ENCODE measurements at places on chromosomes 7 and 10.
A peak's percentile ranks its signal among the peaks of the same experiment; 100 is the strongest.

- peak; percentile 46 for DNase-seq
Measured at GRCh38 chr10:128859738-128860386, 607.2 kb upstream of the MGMT start.

- DNase-seq: no peak
Measured at GRCh38 chr10:127291329-127291728, 94.9 kb upstream of the INSYN2A start.

DNA sequence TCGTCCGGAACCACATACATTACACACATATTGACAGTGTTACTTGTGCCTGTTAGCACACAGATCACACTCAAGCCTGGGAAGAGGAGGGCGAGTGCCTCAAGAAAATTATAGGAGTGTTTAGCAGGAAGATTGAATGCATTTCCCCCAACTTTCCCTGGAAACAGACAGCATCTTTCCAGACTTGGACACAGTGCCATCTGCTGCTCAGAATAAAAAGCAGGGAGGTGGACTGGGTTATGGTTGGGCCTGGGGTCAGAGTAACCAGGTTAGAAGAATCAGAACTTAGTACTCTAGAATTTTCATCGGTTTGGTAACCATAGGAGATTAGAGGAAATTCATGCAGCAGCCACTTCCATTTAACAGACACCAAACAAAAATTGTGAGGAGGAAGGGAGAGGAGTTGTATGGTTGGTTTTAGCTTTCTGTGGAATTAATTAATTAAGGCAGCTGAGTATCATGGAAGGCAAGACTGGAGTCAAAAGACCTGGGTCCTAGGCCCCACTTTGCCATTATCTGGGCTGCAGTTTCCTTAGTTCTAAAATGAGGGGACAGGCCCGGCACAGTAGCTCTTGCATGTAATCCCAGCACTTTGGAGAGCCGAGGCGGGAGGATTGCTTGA, 43.4 kb upstream of the OPTN start:
- DNase-seq: peak; percentile 23

DNA sequence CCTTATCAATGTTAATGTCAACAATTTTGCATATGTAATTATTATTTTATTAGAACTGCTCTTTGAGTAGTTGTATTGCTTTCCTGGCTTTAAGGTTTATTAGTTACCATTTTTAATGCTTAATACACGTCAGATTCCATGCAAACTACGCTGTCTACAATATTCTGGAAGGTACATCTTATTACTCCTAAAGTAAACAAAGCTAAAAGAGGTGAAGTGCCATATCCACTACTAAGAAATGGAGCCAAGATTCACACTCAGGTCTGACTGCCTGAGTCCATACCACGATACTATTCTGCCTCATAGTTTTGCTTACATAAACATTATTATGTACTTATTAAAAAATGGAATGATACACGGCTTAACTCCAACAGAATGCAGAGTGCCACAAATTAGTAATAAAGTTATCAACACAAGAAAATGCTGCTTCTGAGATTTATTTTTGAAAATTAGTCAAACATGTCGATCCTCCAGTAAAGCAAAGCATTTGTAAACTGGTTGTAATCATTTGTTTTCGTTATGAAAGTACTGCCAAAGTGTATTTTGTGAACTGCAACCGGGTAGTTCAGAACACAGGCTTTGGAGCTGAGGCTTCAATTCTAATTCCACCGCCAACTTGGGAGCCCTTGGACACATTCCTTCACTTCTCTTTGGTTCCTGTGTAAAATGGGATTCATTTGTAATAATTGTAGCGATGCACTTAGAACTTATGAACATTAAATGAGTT, 1.1 kb upstream of the DMTF1 start:
- no peak for DNase-seq

DNA sequence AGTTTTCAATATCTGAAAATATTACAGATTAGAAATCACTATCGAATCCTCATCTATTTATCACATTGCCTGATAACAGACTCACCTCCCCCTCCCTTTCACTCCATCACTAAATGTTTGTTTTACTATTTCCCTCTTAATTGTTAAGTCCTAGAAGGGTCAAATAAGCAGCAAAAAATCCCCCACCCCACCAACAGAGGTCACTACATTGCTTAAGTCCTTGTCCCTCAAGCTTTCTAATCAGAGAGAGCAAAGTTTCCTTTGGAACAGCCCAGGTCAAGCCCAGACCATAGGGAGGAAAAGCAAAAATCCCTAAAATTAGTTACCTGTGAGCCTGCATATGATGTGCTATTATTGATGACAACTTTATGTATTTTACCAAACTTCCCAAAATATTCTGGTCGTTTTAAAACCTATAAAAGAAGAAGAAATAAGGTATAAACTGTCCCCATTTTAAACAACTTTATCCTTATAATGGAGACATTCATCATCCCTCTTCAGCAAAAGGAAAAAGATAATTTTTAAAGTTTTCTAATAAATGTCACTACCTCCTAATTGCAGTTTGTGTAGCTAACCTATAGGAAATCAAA, 95.0 kb downstream of the CNOT4 start:
- peak; percentile 81 for DNase-seq

GRCh38 chr10:84360637-84361365, 32.4 kb downstream of the CCSER2 start:
- DNase-seq: no peak

- DNase-seq: no peak
Measured at GRCh38 chr7:140990193-140990962, 24.4 kb downstream of the MRPS33 start.

DNA sequence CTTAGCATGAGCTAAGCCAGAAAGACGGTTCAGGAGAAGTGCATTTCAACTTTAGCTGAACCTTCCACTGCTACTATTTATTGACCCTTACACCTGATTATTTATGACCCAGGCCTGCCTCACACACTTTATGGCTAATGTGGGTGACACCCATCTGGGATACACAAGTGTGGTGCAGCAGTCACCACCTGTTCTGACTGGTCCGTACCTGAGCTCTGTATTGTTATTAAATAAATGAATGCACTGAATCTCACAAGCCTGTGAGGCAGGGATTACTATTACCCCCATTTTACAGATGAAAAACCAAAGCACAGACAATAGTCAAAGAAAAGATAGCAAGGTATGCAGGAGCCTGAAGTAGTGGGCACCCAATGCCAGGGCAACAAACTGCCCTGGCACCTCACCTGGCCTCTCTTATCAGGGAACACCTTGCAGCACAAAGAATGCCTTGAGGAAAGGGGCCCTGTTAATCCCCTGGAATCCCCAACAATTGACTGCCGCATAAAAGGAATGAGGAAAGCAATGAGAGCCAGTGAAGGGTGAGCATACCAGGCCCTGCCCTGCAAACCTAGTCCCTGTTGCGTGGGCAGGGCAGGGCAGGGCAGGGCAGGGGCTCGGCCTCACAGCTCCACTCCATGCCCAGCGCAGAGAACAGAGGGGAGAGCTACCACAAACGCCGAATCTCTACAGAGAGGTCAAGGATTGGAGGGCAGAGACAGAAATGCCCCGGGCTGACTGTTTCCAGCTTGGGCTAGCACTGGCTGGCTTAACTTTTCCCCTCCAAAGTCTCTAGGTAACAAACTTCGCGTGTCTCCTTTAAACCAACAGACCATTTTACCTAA, 1.3 kb downstream of the ANXA11 start:
- no peak for DNase-seq

DNA sequence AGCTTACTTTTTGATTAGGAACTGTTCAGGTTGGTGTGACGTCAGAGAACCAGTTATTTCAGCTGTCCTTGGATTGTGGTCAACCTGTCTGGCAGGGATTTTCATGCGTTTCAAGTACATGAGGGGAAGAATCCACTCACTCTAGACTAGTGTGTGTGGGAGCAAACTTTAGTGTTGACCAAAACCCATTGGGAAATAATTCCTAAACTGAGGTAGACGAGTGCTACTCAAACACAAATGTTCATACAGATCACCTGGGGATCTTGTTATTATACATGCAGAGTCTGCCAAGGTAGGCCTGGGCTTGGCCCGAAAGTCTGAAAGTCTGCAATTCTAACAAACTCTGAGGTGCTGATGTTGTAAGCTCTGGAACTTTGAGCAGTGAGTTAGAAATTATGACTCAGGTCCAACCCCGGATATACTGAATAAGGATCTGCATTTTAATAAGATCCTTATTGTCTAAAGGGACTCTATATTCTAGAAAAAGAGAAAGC, 111.1 kb upstream of the CREB5 start:
- no peak for DNase-seq

DNA sequence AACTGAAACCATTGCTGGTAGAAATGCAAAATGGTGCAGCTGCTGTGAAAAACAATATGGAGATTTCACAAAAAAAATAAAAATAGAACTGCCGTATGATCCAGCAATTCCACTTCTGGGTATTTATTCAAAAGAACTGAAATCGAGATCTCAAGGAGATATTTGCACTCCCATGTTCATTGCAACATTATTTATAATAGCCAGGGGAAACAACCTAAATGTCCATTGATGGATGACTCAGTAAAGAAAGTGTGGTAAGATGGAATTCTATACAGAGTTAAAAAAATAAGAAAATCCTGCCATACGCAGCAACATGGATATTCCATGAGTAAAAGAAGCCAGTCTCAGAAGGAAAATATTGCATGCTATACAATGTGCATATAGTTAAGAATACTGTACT, 290.6 kb upstream of the GHITM start:
- DNase-seq: no peak

- no peak for DNase-seq
Measured at GRCh38 chr10:112622786-112623185, 175.8 kb downstream of the VTI1A start.

GRCh38 chr10:120262857-120263547, 194.0 kb upstream of the PLPP4 start:
- DNase-seq: no peak

GRCh38 chr7:36607721-36608095, 116.6 kb downstream of the AOAH start:
- DNase-seq: no peak

GRCh38 chr10:85609509-85609908, 757.1 kb downstream of the GRID1 start:
- DNase-seq: no peak

- DNase-seq: no peak
Measured at GRCh38 chr10:73967022-73967429, 30.9 kb upstream of the VCL start.

- no peak for DNase-seq
Measured at GRCh38 chr7:129855234-129855673, 97.5 kb downstream of the UBE2H start.

GRCh38 chr7:134058980-134059379, 68.2 kb upstream of the LRGUK start:
- no peak for DNase-seq

GRCh38 chr10:86167762-86168128, 198.8 kb downstream of the GRID1 start:
- no peak for DNase-seq

GRCh38 chr7:36021367-36021766, 131.7 kb upstream of the EEPD1 start:
- DNase-seq: peak; percentile 32

DNA sequence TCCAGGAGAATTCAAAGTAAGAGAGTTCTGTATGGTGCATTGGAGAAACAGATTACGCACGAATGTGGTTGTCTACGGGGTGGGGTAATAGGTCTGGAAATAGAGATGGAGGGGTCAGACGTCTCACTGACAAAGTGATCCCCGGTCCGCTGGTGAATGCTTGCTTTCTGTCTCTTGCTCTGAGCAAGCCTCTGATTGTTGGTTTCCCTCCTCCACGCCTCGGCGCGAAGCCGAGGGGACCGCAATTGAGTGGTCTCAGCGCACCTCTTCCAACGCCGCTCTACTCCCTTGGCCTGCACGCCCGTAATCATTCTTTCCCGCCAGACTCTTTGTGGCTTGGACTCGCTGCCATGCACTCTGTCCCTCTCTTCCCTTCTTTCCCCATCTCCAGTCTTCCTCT, 46.5 kb upstream of the PFKP start:
- no peak for DNase-seq

GRCh38 chr10:82796510-82796909, 921.5 kb downstream of the NRG3 start:
- no peak for DNase-seq

- no peak for DNase-seq
Measured at GRCh38 chr7:47601119-47601880, 19.4 kb upstream of the TNS3 start.

- DNase-seq: peak; percentile 73
Measured at GRCh38 chr10:60114765-60115586, 208.6 kb upstream of the CCDC6 start.

DNA sequence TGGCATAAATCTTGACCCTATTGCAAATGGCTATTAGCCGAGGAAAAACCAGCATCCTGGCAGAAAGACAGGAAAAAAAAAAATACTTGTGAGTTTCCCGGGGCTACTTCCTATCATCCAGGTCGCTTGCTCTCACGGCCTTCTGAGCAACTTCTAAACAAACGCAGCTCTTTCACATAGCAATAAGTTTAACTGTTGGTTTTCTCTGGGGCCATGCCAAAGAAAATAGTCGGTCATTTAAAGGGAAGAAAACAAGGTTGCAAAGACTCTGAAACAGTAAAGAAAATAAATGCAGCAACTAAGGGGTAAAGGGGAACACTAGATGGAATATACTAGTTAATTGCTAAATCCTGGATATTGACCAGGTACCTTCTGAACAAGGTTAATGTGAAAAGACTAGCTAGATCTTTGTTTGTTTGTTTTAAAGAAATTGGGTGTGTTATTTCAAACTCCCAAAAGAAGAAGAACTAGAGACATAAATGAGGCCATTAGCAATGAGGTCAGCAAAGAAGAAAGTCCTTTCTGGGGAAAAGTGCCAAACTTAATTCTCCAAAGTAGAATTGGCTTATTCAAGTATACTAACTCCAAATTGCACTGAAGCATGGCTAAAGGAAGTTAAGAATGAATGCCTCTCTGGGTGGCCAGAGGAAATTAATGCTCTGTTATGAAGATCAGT, 54.2 kb downstream of the SLC39A12 start:
- no peak for DNase-seq

- DNase-seq: no peak
Measured at GRCh38 chr7:121019018-121019417, 30.5 kb downstream of the CPED1 start.

DNA sequence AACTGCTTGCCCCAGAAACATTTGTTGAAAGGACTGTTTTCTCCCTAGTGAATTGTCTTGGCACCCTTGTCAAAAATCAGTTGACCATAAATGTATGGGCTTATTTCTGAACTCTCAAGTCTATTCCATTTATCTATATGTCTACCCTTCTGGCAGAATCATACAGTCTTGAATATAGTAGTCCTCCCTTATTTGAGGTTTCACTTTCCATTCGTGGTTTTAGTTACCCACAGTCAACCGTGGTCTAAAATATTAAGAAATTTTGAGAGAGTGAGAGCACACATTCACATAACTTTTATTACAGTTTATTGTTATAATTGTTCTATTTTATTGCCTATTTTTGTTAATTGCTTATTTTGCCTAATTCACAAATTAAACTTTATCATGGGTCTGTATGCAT, 17.4 kb upstream of the CEP41 start:
- no peak for DNase-seq

GRCh38 chr7:153017223-153017622, 257.7 kb downstream of the ACTR3B start:
- DNase-seq: no peak

Measured in NCI-H82 (cell line).